CD4-positive, alpha-beta T cell treated with Interleukin-15 for 4 hours (primary cell): ENCODE measurements at places on chromosomes 5 and 9.
A peak's percentile ranks its signal among the peaks of the same experiment; 100 is the strongest.

DNA sequence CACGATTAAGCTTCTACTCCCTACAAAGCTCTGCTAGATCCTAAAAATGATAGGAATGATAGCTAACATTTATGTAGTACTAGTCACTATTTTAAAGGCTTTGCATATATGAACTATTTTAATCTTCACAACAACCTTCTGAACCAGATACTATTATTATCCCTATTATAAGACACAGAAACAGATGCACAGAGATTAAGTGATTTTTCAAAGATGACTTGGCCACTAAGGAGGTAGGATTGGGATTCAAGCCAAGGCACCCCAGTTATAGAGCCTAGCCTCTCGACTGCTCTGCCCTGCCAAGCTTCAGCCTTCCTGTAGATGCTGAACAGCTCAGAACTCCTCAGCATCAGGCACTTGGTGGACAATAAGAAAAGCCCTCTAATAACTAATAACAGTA is 200.9 kb upstream of the PTGER4 start:
- no peak for DNase-seq

DNA sequence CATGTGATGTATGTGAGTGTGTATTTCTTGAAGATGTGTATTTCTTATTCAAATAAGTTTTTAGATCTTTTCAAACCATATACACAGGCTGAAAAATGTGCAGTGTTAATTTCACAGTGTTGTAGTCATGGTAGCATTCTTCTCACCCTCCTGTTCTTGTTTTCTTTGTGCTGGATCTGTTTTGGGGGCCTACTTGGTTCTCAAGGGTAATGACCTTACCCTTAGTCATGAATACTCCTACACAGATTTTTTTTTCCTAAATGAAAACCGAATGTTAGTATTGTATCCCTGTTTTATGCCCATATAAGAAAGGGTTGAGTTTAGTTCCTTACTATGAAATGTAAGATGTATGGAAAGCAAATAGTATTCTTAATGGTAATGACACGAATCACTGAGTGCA is 88.0 kb downstream of the SLC44A1 start:
- no peak for DNase-seq

GRCh38 chr5:118126159-118126558 is 862.2 kb downstream of the DTWD2 start:
- DNase-seq, result no peak

GRCh38 chr5:149363358-149363757 is 5.5 kb downstream of the PCYOX1L start:
- no peak for DNase-seq

DNA sequence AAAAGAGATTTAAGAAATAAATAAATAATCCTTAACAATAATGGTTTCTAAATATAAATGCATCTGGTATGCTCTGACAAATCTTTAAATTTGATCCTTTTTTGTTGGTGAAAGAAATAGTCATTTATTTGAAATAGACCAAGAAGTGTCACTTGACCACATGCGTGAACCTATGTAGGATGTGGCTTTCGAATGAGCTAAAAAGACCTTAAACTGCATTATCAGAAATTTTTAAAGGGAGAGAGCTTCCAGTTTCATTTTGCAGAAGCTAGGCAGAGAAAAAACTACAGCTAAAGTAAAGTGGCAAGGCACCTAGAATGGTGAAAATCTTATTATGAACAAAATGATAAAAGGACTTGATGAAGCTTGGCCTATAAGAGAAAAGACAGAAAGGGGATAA is 309.2 kb upstream of the EFNA5 start:
- peak; percentile 11 for DNase-seq

GRCh38 chr9:82115331-82115730 is 126.8 kb downstream of the SPATA31D1 start:
- DNase-seq, result no peak

DNA sequence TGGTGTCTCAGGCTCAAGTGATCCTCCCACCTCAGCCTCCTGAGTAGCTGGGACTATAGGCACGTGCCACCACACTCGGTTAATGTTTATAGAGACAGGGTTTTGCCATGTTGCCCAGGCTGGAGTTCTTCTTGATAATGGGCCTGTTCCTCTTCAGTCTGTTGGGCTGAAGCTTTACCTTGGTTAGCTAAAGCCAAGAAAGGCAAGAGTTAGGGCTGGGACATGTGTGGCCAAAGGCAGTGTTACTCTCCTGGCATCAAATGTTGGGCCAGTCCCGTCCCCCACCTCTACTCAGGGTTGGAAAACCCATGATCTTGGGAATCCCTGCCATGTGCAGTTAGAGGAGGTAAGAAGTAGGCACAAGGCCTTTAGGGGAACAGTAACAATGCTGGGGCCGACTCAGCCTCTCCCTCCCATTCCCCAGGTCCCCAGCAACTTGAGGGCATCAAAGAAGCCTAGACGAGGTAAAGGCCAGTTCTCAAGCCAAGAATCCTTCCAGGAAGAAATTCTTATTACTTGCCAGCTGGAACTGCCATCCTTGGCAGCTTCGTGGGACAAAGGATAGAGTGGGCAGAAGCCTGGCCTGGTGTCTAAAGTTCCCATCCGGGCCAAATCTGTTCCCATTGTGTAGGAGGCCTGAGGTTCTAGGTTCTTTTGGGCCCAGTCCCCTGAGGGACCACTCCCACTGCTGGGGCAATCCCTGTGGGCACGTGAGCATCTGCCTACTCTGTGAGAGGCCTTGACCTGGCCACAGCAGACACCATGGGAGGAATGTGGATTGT is 4.5 kb downstream of the EGR1 start:
- DNase-seq, result no peak

GRCh38 chr9:4494806-4495205 is 4.5 kb downstream of the SLC1A1 start:
- DNase-seq, result no peak

DNA sequence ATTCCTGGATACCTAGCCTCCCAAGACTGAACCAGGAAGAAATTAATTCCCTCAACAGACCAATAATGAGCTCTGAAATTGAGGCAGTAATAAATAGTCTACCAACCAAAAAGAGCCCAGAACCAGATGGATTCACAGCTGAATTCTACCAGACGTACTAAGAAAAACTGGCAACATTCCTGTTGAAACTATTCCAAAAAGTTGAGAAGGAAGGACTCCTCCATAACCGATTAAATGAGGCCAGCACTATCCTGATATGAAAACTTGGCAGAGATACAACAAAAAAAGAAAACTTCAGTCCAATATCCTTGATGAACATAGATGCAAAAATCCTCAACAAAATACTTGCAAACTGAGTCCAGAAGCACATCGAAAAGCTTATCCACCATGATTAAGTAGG is 392.5 kb upstream of the GRAMD2B start:
- no peak for DNase-seq
